Osteocyte (in vitro differentiated cells): ENCODE measurements at places on chromosomes 3 and 15. TPM values are rescaled to one million over a fixed set of nuclear protein-coding genes. Genes with fewer than 3 reads are reported as not detected.
A peak's percentile ranks its signal among the peaks of the same experiment; 100 is the strongest.

- no peak for DNase-seq
- H3K36me3 ChIP-seq, result no peaks in the 10 kb centered on the region
- no peak overlapping the region for H3K4me3 ChIP-seq
- H3K27me3 ChIP-seq, result no peaks in the 10 kb centered on the region
- H3K4me1 ChIP-seq, result peaks cover 33% of the 10 kb centered on the region
Observed at GRCh38 chr3:88810455-88810854, 297.0 kb upstream of the EPHA3 start.

GRCh38 chr3:32077260-32078084 is 28.9 kb upstream of the GPD1L start:
- H3K36me3 ChIP-seq, result no peaks in the 10 kb centered on the region
- no peak overlapping the region for H3K4me3 ChIP-seq
- peaks cover 4% of the 10 kb centered on the region for H3K4me1 ChIP-seq
- peaks cover 17% of the 10 kb centered on the region for H3K27me3 ChIP-seq

GRCh38 chr3:29759411-29760225 is 478.7 kb downstream of the RBMS3 start:
- H3K4me1 ChIP-seq, result peaks cover 62% of the 10 kb centered on the region
- DNase-seq, result no peak
- H3K27me3 ChIP-seq, result no peaks in the 10 kb centered on the region
- peaks cover 5% of the 10 kb centered on the region for H3K36me3 ChIP-seq

DNA sequence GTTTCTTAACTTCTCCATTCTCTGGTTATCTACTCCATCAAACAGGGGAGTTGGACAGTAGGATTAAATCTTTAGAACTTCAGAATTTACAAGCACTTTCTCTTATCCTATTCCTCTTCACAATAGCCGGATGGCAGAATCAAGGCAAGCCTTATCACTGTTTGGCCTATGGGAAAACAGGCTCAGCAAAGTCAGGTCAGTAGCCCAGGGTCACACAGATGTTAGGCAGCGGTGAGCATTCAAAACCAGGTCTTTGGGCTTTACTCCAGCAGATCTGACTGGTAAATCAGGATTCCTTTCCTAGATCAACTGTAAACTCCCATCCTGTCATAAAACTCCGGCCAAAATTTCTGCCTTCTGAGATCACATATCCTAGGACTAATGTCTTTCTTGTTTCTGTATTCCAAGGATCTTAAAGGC is 258.4 kb downstream of the OPA1 start:
- DNase-seq, result no peak
- H3K4me1 ChIP-seq, result peaks cover 20% of the 10 kb centered on the region
- no peak overlapping the region for H3K4me3 ChIP-seq

- H3K27ac ChIP-seq, result peak overlapping the region; percentile 31
- DNase-seq, result no peak
- no peak overlapping the region for H3K4me3 ChIP-seq
- peaks cover 68% of the 10 kb centered on the region for H3K36me3 ChIP-seq
- no peaks in the 10 kb centered on the region for H3K27me3 ChIP-seq
Observed at GRCh38 chr3:15787941-15788340, 9.8 kb downstream of the ANKRD28 start.

GRCh38 chr3:52446631-52447511 is 2.0 kb upstream of the SEMA3G start:
- H3K4me1 ChIP-seq, result peaks cover 6% of the 10 kb centered on the region
- H3K27ac ChIP-seq, result no peak overlapping the region
- H3K36me3 ChIP-seq, result no peaks in the 10 kb centered on the region

DNA sequence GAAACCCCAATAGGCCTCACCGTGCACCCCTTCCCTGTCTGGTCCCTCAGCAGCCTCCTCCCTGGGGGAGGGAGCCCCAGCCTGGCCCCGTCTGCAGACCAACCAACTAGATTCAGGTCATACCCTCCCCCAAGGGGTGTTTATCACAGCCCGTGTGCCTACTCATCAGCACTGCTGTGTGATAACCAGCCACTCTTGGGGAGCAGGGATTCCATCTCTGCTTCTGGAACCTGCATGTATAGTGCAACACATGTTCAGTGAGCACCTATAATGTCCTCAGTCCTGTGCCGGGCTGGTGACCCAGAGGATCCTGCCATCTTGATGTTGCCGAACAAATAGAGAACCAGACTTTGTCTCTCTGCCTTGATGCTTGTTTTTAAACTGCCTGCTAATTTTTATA is 6.6 kb upstream of the SLCO2A1 start:
- H3K27ac ChIP-seq, result no peak overlapping the region
- peak; percentile 59 for DNase-seq
- H3K36me3 ChIP-seq, result no peaks in the 10 kb centered on the region
- no peaks in the 10 kb centered on the region for H3K27me3 ChIP-seq
- H3K4me3 ChIP-seq, result no peak overlapping the region

ARGFX gene
- total RNA-seq, result not detected in 2 replicates

TTC21A gene
- total RNA-seq, result 8.7 and 10.3 TPM in 2 replicates

DIPK2A gene
- total RNA-seq, result 52.1 and 54.8 TPM in 2 replicates

PPP1R14D gene
- total RNA-seq, result not detected in 2 replicates

CLSTN2 gene
- total RNA-seq, result 143 and 161 TPM in 2 replicates

GOLGA8H gene
- total RNA-seq, result 0.89 and 1.3 TPM in 2 replicates
